ENCODE measurements at places on chromosomes 5 and 9. TPM values are rescaled to one million over a fixed set of nuclear protein-coding genes. Genes with fewer than 3 reads are reported as not detected.

The MPDZ gene
- polyA plus RNA-seq, result 28.9 TPM

The PAEP gene
- not detected for polyA plus RNA-seq

The PCDHGB7 gene
- polyA plus RNA-seq, result 15.3 TPM

The PCDHA1 gene
- 0.12 TPM for polyA plus RNA-seq

DNA sequence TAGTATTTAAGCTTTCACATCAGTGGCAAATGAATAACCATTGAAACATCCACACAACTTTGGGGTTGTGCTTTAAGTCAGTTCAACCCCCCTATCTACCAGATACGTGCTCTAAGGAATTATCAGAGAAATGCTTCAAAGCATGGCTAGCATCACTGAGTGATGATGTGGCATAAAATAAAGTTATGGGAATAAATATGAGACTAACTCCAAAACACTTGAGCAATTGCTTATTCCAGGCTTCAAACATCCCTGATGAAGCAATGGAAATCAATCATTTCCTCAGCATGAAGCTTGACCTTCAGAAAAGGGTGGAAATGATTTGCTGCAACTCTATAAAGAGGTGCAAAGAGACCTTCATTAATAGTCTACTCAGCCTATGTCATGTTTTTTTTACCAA is 292.0 kb upstream of the SMC2 start:
- no peak overlapping the region for H3K4me3 ChIP-seq
- H3K36me3 ChIP-seq, result no peaks in the 10 kb centered on the region
- H3K27ac ChIP-seq, result no peak overlapping the region
- H3K27me3 ChIP-seq, result no peaks in the 10 kb centered on the region
- no peaks in the 10 kb centered on the region for H3K4me1 ChIP-seq

DNA sequence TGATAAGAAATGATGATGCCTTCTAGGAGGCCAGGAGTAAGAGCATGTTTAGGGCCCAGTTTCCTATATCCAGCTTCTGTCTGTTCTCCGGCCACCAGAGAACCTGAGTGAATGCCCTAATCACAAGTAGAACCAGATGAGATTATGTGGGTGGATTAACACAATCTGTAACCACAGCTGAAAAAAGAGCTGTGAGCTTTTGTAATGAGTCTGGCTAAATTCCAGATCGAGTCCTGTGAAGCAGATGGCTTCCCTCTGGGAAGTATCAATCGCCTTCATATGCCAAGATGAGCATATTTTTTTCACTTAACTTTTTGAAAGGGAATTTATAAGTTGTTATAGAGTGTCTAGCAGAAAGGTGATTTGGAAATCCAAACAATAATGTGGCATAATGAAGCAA is 99.8 kb downstream of the NNT start:
- H3K27me3 ChIP-seq, result no peaks in the 10 kb centered on the region
- H3K27ac ChIP-seq, result no peak overlapping the region
- H3K4me1 ChIP-seq, result peaks cover 2% of the 10 kb centered on the region
- H3K4me3 ChIP-seq, result no peak overlapping the region
- DNase-seq, result peak; percentile 66
- no peaks in the 10 kb centered on the region for H3K36me3 ChIP-seq

DNA sequence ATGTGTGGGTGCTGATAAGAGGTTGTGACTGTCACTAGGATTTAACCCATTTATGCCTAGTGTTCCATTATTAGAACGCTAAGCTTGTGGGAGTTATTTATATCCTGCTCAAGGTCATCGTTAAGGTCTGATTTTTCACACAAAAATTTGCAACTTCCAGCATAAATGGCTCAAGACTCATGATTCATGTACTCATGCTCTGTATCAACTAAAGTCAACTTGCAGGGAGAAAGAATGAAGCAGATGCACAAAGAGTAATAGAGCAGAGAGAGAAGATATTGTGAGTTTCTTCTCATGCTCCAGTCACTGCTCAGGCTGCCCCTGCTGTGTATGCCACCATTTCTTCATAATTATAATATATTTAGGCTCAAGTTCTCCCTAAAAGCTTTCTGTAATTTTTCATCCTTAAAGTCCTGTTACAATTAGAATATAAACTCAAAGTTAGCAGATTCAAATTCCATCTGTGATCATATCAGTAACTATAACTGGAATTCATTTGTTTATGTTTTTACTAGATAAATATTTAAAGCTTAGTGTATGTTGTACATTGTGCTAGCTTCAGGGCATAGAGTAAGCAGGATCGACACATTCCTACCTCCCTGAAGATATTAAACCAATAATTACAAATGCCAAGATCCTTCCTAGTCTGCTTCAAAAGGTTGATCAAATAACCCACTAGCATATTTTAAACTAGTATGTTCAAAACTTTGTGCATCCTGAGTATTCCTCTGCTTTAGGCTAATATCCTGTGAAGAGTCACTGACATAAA is 136.7 kb downstream of the NUDT12 start:
- H3K27ac ChIP-seq, result no peak overlapping the region
- DNase-seq, result peak; percentile 82
- no peaks in the 10 kb centered on the region for H3K36me3 ChIP-seq
- no peaks in the 10 kb centered on the region for H3K4me1 ChIP-seq

GRCh38 chr9:122058709-122059108 is 34.4 kb downstream of the TTLL11 start:
- no peaks in the 10 kb centered on the region for H3K36me3 ChIP-seq
- no peaks in the 10 kb centered on the region for H3K27me3 ChIP-seq
- H3K4me3 ChIP-seq, result no peak overlapping the region
- no peak for DNase-seq

Measured in fibroblast of lung (primary cell).